ENCODE measurements at places on chromosomes 3 and 15.

DNA sequence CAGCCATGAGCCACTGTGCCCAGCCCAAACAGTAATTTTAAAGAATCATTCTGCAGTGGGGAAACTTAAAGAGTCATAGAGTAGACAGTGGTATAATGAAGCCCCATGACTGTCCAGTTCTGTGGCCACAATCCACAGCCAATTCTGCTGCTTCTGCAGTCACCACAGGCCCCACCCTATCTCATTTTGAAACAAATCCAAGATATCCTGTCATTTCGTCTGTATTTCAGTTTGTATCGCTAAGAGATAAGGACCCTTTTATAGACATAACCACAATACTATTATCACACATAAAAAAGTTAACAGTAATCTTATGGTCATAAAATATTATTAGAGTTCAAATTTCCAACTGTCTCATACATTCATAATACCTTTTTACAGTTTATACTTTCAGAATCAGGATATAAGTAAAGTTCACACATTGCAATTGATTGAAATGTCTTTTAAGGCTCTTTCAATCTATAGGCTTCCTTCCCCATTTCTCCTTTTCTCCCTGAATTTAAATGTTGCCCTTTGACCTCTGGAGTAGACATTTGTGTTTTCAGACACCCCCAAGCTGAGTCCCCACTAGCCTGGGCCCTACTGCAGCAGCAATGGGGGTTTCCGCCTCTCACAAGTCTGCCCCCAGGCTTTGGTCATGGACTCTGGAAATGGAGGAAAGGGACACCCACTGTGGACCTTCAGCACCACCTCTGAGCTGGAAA is 4.2 kb upstream of the NUP210 start:
- no peak for DNase-seq

- no peak for DNase-seq
Measured at GRCh38 chr3:104132566-104133403, 1233.9 kb upstream of the ALCAM start.

GRCh38 chr3:12816521-12817342 is 20.3 kb downstream of the CAND2 start:
- no peak for DNase-seq

GRCh38 chr3:72652395-72652794 is 195.8 kb downstream of the SHQ1 start:
- DNase-seq: no peak
